ENCODE measurements at places on chromosomes 13 and 19.

DNA sequence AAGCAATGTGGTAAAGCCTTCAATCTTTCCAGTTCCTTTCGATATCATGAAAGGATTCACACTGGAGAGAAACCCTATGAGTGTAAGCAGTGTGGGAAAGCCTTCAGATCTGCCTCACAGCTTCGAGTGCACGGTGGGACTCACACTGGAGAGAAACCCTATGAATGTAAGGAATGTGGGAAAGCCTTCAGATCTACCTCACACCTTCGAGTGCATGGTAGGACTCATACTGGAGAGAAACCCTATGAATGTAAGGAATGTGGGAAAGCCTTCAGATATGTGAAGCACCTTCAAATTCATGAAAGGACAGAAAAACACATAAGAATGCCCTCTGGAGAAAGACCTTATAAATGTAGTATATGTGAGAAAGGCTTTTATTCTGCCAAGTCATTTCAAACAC lies 15.6 kb upstream of the ZNF763 start:
- no peak for DNase-seq

GRCh38 chr13:110593430-110594130 lies 21.8 kb upstream of the NAXD start:
- no peak for DNase-seq

- DNase-seq = no peak
These were observed 15.2 kb downstream of the PLEKHF1 start for GRCh38 chr19:29680447-29680846.

DNA sequence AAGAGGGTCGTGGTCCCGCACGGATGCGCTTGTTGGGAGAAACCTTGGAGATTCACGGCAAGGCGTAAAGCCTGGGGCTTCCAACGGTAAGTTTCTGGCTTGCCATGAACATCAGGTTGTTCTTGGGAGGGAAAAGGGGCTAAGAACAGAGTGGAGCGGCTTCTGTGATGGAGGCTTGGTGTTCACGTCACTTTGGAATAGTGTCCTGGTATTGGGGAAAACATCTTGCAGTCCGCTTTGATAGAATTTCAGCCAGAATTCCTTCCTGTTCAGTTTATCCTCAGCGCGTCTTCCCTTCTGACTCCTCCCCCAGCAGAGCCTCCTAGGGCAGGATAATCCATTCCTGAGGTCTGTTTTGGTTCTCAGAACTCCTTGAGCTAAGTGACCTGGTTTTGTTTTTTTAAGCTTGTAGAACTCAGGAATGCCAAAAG lies 2.0 kb downstream of the KCTD15 start:
- no peak for DNase-seq

DNA sequence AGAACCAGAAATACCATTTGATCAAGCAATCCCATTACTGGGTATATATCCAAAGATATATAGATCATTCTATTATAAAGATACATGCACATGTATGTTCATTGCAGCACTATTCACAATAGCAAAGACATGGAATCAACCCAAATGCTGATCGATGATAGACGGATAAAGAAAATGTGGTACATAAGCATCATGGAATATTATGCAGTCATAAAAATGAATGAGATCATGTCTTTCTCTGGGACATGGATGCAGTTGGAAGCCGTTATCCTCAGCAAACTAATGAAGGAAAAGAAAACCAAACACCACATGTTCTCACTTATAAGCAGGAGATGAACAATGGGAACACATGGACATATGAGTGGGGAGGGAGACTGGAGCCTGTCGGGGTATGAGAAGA lies 1540.9 kb upstream of the MIR17HG start:
- no peak for DNase-seq

DNA sequence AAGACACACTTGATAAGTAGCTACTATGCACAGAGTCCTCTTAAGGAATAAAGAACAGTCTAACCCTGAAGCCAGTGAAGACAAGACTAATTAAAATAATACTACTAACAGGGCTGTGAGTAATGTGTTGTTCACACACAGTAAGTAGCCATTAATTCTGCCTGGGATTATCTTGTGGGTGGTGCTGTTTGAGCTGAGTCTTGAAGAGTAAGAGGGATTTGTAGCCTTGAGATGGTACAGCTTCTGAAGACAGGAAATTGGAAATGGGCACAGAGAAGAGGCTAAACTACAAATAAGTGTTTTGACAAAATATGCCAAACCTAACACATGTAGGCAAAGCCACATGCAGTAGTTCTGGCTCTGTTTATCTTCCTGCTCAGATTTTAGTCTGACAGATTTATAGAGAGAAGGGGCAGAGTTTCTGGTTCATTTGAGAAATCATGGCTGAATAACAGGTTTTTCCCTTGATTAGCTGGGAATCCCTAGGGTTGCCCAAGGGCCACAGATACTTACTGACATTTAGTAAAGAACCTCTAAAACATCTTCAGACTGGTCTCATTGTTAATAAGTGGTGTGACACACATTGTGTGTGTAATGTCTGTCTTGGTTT lies 38.0 kb downstream of the ITGBL1 start:
- DNase-seq = no peak

GRCh38 chr19:29590278-29590677 lies 15.8 kb upstream of the POP4 start:
- DNase-seq = no peak

DNA sequence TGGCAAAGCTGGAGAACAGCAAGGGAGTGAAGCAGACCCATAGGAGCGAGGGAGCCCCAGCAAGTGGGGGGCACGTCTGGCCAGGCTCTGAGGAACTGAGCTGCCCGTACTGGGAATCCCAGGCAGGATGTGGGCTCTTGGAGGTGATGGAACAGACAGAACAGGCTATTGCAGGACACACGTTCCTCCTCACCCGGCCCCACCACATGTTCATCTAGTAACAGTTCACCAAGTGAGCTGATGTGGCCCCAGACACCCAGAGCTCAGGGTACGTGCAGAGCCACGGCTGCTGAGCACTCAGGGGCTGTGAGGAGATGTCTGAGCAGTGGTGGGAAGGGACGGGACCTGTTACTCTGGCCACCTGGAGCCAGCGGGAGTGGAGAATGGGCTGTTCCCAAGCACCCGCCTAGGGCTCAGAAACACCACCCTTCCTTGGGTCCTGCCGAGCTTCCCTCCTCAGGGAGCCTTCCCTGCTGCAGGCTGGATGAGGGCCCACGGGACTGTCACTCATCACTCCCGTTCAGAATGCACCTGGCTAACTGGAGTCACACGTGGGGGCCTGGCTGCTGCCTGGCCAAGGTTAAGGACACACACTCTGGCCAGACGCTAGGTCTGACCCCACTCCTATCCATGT lies 18.4 kb downstream of the ELL start:
- DNase-seq = no peak

DNA sequence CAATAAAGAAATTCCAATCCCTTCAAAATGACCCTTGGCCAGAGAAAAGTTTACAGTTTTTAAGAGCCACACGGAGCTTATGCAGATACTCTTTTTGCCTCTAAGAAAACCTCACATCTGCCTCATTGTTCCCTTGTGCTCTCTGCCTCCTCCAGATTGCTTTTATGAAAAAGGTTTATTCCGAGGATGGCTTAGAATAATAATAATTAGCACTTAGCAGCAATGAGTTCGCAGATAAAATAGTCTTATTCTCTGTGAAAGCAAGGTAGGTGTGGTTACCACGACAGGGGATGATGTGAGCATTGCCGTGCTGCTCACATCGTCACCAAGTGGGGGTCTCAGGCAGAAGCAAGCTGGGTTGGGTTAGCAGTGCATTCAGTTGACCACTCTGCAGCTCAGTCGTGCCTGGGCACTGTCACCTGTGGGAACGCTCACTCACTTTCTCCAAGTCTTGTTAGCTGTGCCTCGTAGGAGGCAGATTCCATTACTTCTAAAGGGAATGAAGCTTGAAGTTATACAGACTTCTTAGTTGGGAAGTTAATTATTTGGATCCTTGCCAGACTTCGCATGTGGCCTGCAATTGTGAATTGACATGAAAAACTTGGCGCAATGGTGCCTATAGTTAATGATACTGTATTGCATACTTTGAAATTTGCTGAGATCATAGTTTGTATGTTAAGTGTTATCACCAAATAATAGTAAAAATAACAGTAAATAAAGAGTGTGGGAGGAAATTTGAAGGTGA lies 157.2 kb downstream of the MYO16 start:
- DNase-seq = no peak

DNA sequence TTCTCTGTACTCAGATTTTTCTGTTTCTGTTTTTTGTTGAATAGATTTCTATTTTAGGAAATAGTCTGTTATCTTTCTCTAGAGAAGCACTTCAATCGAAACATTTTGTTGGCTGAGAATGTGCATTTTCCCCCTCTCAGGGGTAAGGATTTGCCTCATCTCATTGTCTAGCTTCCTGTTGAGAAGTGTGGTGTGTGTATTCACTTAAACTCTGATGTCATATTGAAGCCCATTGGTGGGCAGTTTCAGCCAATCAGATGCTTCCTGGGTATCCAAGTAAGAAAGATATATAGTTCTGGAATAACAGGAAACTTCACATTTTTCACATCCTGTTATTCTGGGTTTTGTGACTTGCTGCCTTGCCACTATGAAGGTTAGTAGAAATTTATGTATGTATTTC lies 87.6 kb downstream of the ARHGEF7 start:
- no peak for DNase-seq

DNA sequence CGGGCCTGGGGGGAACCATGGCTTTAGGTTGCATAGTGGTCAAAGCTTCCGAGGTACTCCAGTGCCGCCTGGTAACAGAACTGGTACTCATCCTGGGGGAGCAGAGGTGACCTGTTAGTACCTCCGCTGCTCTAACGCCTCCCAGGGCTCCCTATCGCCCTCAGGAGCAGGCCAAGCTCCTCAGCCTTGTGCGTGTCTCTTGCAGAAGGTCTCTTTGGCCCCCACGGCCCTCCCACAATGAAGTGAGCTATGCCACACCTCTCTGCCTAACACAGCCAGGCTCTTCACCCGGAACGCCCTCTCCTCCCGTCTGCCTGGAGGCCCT lies 133.9 kb downstream of the PTPRS start:
- DNase-seq = no peak

GRCh38 chr19:8147582-8147978 lies 1.8 kb downstream of the FBN3 start:
- DNase-seq = no peak

DNA sequence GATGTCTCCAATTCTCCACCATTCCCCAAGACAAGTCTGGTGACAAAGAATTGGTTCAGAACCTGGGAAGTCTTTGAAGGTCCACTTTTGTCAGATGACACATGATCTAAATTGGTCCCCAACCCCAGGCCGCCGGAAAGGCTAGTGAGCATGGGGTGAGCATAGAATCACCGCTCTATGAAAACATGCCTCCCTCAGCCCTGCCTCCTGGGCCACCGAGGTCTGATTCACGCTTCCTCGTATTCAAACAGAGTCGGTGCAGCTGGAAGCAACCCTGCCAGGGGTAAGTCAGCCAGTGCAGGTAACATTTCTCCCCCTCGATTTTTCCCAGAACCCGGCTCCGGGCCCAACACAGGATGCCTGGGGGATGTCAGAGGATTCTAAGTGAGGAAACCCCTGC lies 33.9 kb upstream of the KLF2 start:
- no peak for DNase-seq

DNA sequence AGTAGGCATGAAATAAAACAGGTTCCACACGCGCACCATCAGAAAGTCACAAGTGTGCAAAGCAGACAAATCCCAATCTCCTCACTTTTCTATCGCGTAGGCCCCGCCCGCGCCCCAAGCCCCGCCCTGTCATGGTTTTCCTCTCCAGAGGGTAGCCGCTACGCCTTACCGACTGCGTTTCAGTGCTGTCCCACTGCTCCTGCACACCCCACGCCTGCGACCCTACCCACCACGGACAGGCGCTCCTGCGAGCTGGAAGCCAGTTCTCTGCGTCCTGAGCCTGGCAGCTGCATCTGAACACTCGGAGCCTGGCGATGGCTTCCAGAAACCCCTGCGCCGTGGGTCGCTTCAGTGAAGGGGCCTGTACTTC lies 379 bp upstream of the ZNF470 start:
- DNase-seq = no peak

DNA sequence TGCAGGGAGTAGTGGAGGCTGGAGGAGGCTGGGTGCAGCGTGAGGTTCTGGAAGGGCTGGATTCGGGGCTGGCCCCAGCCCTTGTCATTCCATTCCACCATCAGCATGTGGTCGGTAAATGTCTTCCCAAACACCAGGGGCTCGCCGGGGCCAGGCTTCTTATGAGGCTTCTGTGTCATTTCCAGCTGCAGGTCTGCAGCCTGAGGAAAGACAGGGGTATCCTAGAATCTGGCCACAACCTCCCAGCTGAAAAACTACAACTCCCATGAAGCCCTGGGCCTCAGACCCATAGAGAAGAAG lies 4.4 kb downstream of the BCAT2 start:
- DNase-seq = no peak
